ENCODE measurements at places on chromosomes 4 and X. TPM values are rescaled to one million over a fixed set of nuclear protein-coding genes. Genes with fewer than 3 reads are reported as not detected.

- no peak for DNase-seq
Observed at GRCh38 chrX:13938829-13939530, 90.7 kb downstream of the GEMIN8 start.

DNA sequence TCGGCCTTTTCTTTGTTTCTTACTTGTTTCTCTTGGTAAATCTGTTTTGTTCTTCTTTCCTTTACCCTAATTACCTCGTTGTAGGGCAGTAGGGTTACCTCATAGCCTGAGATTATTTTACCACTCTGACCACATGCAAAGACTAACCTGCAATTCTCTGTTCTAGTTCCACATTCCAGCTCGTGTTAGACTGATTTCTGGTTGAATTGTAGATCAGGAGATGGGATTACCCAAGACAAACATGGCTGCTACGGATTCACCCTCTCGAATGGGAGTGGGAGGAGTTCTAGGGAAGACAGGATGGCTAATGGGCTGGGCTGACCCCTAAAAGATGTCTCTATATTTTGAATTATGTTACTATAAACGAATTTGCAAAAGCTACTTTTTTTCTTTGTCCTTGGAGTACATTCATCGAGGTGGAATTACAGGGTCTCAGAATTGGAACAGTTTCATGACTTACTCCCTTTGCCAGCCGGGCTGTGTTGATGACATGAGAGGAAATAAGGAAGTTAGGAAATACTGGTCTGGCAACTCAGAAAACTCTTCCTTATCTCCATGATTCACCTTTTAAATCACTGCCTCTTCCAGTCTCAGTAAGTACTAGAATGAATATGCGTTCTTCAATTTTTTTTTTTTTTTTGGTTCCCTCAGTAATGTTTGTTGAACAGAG lies 36.7 kb upstream of the FBXW7 start:
- no peak for DNase-seq

- no peak for DNase-seq
Observed at GRCh38 chr4:126572264-126572663, 1060.5 kb upstream of the INTU start.

GRCh38 chrX:130158311-130158710 lies 7.3 kb downstream of the AIFM1 start:
- no peak for DNase-seq

GRCh38 chr4:53205970-53206369 lies 159.9 kb downstream of the SCFD2 start:
- no peak for DNase-seq

DNA sequence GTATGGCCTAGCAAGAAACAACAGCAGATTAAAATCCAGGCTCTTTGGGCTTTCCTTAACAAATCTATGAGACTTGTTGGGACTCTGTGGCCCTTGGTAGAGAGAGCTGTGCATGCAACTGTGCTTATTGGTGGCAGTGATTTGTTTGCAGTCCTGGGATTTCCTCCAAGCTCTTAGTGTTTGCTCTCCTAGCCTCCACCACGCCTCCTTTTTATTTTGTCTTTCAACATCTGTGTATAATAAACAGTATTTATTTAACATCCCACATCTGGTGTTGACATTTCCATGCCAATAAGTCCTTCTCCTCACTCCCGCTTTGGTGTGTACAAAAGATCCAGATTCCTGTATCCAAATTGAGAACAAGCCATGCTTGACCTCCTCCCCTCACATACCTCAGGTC lies 3.1 kb downstream of the TNMD start:
- DNase-seq, result no peak

GRCh38 chr4:152901205-152901604 lies 34.9 kb upstream of the FHDC1 start:
- DNase-seq, result no peak

DNA sequence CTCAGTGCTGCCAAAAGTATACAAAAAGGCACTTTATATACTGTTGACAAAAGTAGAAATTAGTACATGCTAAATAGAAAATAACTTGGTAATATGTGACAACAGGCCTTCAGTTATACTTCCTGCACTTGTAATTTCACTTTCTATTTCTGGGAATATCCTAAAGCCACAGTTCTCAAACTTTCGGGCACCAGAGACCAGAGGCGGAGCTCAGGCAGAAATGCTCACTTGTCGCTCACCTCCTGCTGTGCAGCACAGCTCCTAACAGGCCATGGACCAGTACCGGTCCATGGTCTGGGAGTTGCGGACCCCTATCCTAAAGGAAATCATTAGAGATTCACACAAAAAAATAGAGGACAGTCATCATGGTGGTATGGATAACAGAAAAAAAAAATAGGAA lies 25.7 kb downstream of the ACSL4 start:
- DNase-seq, result no peak

GRCh38 chr4:10736266-10736665 lies 51.7 kb upstream of the CLNK start:
- DNase-seq, result no peak

GRCh38 chrX:38356401-38356800 lies 4.0 kb downstream of the OTC start:
- no peak for DNase-seq

DNA sequence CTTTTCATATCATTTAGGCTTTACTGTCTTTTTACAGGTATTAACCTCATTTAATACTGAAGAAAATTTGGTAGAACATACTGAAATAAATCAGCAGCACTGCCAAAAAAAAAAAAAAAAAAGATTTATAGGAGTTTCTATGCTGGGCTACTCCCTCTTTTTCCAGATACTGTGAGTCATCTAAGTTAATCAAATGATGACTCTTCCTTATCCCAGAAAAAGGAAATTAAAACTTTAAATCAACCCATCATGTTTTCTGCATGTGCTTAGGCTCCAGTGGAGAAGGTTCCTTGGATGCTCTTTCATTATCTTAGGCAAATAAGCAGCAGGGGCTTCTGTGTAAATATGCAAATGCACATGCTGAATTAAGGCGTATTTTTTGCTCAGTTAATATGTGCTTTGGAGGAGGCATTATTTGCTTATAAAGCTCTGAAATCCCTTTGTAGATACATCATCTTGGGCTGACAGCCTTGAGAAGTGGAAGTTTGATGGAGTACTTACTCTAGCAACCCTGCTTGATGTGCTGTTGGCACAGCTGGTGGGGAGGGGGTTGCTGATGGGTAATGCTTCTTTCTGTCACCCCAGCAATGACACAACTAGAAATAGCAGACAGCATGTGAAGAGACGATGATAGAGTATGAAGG lies 136.1 kb downstream of the C4orf33 start:
- no peak for DNase-seq

GRCh38 chr4:5469861-5470260 lies 238.5 kb downstream of the EVC2 start:
- no peak for DNase-seq

GRCh38 chr4:60216752-60217151 lies 983.4 kb upstream of the ADGRL3 start:
- no peak for DNase-seq

- no peak for DNase-seq
Observed at GRCh38 chr4:128295255-128295654, 7.6 kb upstream of the PGRMC2 start.

DNA sequence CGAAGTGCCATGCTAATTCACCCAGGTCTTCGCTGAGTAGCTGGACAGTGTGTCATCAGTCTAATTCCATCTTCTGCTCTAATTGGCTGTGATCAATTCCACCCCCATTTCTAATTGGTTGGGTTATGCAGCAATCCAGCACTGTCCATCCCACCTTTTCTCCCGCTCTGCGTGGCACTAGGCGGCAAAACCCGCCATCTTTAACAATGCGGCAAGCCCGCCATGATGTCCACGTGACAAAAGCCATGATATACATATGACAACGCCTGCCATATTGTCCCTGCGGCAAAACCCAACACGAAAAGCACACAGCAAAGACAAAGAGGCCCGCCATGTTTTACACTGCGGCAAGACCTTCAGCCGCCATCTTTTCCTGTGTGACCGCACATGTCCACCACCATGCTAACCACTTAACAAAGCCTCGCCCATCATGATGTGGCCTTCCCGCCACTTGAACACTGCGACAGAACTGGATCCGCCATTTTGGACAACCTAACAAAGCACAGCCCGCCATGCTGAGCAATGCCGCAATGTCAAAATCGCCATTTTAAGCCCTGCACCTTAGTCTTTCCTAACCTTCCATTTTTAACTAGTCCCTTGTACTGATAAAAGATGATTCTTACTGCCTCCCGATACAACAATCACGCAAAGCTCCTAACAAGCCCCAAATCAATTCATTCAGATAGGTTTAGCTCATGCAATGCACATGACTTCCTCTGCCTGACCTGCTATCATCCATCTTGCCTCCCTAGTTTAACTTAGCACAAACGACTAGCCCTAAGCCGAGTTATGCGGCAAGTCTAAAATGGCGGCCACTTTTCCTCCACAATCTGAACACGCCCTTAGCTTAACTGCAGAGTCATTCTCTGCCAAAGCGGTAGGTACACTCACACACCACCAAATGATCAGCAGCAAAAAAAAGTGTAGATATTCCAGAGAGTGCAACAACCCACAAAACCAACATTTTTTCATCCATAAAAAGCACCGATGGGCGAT lies 288.3 kb downstream of the CHIC1 start:
- peak; percentile 84 for DNase-seq

DNA sequence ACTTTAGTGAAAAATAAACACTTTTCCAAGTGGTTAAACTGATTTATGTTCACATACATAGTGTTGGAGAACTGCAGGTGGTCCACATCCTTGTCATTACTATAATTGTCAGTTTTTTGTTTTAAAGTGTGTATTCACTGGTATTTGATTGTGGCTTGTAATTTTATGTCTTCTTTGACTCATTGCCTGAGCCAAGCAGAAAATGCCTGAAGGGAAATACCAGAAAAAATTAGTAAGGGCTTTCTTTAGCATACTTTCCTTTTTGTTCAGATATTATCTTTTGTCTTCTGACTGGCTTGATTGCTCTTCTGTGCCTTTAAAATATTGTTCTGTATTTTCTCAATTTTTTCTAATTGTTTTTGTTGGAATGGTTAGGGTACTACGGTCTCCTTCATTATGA lies 981.3 kb downstream of the C4orf33 start:
- DNase-seq, result no peak

- no peak for DNase-seq
Observed at GRCh38 chr4:158201876-158202275, 8.4 kb upstream of the TMEM144 start.

GRCh38 chr4:1235381-1236102 lies 13.4 kb downstream of the CTBP1 start:
- DNase-seq, result no peak

GRCh38 chrX:105829011-105829410 lies 6.7 kb downstream of the NRK start:
- DNase-seq, result no peak

GRCh38 chr4:119652998-119653397 lies 24.4 kb upstream of the PDE5A start:
- DNase-seq, result no peak

DNA sequence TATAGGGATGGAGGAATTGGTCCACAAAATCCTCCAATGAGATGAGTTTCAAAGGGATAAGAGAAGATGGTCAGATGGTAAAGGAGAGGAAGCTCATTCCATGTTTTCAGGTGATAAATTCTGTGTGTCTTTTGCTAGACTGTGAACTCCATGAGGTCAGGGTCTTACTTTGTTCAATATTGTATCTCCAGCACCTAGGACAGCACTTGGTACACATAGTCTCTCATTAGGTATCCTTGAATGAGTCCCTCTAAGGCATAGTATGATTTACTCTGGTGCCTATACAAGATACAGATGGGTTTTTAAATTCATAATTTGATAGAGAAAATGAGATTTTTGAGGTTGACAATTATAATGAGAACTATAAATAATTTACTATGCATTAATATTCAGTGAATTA lies 184.3 kb upstream of the BMP3 start:
- no peak for DNase-seq

FGD1 gene
- 2.2 TPM for total RNA-seq

MAPK10 gene
- 9.7 TPM for total RNA-seq

C1QTNF7 gene
- total RNA-seq, result 0.16 TPM

CA5B gene
- 3.7 TPM for total RNA-seq

NEXMIF gene
- total RNA-seq, result 1.9 TPM

ARAP2 gene
- total RNA-seq, result 7.3 TPM

FAM184B gene
- not detected for total RNA-seq

CLCN4 gene
- 2.0 TPM for total RNA-seq

TMEM271 gene
- total RNA-seq, result 0.19 TPM

ABCD1 gene
- 5.8 TPM for total RNA-seq

GALNTL6 gene
- total RNA-seq, result not detected

CFI gene
- 84.9 TPM for total RNA-seq
